ENCODE measurements at places on chromosomes 2 and 18.

DNA sequence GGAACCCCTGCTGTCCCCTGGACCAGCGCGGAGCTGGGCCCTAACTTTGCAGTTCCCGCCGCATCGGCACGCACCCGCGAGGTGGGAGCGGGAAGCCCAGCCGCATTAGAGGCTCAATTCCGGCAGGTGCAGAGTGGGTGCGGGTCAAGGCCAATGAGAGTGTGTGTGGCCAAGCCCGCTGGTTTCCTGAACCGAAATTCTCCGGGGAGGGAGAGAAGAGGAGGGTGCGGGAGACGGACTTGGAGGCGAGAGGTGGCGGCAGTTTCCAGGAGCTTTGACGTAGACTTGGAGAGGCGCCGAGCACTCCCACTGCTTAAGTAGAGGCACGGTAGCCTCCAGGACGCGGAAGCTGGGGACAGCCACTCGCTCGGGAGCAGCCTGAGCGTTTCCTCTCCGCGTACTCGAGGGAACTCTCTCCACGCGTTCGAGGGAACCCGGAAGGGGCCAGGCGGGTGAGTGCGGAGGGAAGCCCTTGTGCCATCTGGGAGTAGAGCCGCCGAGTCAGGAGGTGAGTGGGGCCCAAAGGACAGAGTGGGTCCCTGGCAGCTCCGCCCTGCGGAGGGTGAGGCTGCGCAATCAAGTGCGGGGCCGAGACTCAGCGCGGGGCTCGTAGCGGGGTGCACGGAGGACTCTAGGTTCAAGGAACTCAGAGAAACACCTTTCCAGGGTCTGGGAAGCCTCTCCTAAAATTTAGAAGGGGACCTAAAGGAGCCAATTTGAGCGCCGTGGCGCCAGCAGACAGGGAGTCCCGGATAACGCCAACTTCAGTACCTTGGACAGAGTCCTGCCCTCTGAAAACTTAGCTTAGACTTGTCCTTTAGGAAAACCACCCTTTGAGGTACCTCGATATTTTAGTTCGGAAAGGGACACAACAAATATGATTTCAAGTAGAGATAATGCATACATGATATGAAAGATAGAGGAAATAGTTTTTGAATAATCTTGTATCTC is at the start of gene FAM237A:
FAM237A (plus strand) TSS at position 413 of the 951 bp plus-strand sequence. CDS start 1,750 bp downstream, outside the sequence.
- no peak for DNase-seq

DNA sequence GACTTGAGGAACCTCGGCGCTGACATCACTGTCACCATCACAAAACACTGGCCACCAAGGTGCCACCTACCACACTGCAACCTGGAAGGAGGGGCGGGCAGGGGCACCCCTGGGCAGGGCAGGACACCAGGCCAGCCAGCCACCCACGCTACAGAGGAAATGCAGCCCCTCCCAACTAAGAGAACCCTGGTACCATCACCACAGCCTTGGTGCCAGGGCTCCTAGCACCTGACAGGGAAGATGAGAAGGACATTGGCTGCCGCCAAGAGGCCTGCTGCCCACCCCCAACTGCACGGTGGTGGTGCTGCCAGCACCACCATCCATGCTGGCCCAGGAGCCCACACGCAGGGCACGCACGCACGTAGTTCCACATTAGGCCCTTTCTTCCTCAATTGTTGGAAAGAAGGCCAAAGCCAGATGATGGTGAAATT is 88.7 kb downstream of the HDAC4 start:
- DNase-seq: no peak

DNA sequence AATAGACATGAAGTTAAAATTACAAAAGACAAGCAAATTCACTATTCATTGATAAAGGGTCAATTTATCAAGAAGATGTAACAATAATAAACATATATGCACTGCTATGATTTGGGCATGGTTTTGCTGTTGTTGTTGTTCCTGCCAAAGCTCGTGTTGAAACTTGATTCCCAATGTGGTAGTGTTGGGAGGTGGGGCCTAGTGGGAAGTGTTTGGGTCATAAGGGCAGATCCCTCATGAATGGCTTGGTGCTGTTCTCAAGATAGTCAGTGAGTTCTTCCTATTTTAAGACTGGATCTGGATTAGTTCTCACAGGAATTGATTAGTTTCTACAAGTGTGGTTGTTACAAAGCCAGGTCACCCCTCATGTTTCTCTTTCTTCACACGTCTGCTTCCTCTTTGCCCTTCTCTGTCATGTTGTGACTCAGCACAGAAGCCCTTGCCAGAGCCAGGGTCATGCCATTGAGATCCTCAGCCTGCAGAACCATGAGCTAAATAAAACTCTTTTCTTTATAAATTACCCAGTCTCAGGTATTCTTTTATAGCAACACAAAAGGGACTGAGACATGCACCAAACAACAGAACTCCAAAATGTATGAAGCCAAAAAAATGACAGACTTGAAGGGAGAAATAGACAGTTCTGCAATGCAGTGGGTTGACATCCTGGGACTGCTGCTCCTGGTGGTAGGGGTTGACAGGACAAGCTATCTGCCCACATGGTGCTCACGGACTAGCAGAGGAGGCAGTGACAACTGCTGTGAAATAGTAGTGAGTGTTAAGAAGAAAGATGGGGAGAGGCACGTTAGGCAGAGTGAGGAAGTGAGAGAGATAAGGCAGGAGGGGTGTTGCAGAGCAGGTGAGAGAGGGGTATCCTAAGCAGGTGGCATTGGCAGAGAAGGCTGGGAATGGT is 18.6 kb upstream of the SKA1 start:
- no peak for DNase-seq

DNA sequence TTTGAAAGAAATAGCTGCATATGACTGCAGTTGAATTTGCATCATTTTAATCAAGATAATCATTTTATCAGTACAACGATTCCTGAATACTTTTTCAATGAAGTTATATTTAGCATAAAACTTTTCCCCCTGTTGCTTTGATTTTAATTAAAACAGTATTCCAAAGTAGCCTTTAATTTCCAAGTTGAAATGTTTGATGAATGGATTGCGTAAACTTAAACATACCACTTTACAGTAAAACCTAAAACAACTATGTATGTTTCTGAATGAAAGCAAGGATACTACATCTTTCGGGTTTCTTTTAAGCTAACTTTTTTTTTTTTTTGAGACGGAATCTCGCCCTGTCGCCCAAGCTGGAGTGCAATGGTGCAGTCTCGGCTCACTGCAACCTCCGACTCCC is 1.4 kb downstream of the SPAST start:
- no peak for DNase-seq

GRCh38 chr2:105776560-105776928 is 31.8 kb downstream of the NCK2 start:
- DNase-seq: no peak

- no peak for DNase-seq
Observed at GRCh38 chr2:51454177-51454576, 422.2 kb upstream of the NRXN1 start.

DNA sequence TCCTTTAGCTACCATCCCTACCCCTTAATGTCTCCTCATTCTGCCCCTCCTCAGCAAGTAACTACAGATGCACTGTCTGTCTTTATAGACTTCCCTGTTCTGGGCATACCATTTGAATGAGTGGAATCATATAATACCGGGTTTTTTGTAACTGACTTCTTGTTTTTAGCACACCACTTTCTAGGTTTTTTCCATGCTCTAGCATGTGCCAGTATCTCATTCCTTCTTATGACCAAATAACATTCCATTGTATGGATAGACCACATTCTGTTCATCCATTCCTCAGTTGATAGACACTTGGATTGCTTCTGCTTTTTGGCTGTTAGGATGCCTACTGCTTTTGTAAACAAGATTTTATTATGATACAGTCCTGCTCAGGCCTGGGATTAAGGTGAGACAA is 154.7 kb downstream of the TSN start:
- DNase-seq: no peak

- DNase-seq: no peak
Observed at GRCh38 chr2:17578466-17578928, 38.0 kb downstream of the VSNL1 start.

GRCh38 chr2:69026026-69026425 is 13.0 kb downstream of the ANTXR1 start:
- no peak for DNase-seq

- DNase-seq: no peak
Observed at GRCh38 chr2:21194858-21195271, 71.1 kb downstream of the TDRD15 start.

DNA sequence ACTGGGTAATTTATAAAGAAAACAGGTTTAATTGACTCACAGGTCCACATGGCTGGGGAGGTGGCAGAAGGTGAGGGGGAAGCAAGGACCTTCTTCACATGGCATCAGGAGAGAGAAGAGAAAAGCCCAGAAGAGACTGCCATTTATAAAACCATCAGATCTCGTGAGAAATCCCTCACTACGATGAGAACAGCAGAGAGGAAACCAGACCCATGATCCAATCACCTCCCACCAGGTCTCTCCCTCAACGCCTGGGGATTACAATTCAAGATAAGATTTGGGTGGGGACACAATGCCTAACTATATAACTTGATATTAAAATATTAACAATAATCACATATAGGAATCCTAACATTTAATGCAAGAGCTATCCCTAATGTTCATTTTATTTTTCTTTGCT is 31.8 kb downstream of the MEMO1 start:
- DNase-seq: no peak

GRCh38 chr2:52308156-52308555 is 1276.2 kb upstream of the NRXN1 start:
- no peak for DNase-seq

- DNase-seq: no peak
Observed at GRCh38 chr2:79770926-79771325, 258.1 kb downstream of the CTNNA2 start.

DNA sequence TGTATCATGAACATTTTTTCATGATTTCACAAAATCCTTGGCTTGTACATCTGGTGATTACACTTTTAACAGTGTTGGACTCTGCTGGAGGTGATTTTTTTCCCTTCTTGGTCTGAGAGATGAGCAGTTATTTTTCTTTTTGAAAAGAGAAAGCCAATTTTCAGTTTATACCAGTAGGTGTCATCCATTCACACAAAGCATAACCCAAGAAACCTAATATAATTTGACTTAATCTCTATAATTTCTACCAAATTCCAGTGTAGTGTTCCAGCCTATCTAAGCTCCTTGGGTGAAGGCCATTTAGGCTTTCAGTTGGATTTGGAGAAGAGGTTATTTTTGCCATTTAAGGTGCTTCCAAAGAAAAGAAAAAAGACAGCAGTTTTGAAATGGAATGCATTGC is 7.7 kb upstream of the ICOS start:
- DNase-seq: no peak

DNA sequence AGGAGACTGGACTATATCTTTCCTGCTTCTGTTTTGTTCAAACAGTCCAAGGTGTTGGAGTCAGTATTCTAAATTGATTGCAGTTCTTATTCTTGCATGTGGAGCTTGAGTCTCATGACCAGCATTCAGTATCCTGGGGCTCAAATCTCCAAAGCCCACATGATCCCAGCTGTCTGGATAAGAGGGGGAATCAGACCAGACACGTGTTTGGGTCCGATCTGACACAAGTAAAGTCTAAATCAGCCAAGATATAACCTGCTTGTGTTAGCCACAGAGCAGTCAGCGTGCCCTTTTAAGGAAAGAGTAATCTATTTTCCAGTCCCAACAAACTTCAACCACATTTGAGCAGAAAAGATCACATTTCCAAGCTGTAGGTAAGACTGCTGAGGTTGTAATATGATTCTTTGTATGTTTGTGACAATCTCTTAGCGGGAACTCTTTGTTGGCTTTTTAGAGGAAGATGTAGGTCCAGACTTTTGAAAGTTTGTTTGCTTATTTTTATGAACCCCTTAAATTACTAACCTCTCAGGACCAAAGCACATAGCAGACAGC is 334.6 kb downstream of the SLC4A3 start:
- no peak for DNase-seq

GRCh38 chr18:48926420-48926857 is 24.3 kb downstream of the SMAD7 start:
- no peak for DNase-seq

GRCh38 chr18:47283476-47283875 is 32.0 kb upstream of the SKOR2 start:
- no peak for DNase-seq

DNA sequence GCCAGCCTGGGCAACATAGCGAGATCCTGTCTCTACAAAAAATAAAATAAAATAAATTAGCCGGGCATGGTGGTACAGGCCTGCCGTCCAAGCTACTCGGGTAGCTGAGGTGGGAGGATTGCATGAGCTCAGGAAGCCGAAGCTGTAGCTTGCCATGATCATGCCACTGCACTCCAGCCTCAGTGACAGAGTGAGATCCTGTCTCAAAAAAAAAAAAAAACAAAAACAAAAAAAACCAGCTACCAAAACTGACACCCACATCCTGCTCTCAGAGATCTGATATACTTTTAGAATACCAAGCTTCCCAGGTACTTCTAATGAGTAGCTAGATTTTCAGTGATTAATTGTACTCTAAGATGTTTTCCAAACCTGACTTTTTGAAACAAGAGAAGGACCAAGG is 74.0 kb downstream of the TTC27 start:
- no peak for DNase-seq

- no peak for DNase-seq
Observed at GRCh38 chr18:22276334-22276713, 106.9 kb downstream of the GATA6 start.

DNA sequence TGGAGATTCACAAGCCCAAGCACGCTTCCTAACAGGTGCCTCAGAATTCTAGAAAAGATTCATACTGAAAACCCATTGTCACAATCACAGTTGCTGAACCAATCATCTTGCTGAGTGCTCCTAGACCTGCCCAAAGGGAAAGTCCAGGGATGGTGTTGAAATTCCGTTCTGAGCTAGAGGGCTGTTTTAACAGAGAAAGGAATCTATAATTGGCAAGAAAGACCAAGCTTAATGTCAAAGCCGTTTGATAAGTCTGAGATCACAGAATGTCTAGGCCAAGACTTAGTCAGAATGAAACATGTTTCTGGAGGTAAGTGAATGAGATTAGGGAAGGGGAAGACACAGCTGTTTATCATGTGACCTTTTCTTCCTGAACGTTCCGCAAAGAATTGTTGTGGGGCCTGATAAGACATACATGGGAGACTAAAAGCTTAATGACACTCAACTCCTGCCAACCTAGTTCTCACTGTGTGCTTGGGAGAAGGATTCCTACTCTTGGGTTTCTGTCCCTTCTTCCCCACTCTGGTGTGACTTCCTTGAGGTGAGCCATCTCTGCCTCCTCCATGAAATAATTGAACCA is 27.5 kb downstream of the PMAIP1 start:
- no peak for DNase-seq

- DNase-seq: no peak
Observed at GRCh38 chr18:68152770-68153169, 562.1 kb downstream of the TMX3 start.

GRCh38 chr2:216857131-216857550 is 2.7 kb downstream of the TNP1 start:
- DNase-seq: no peak

GRCh38 chr2:74500578-74500946 is 1.2 kb upstream of the LBX2 start:
- no peak for DNase-seq
